ENCODE measurements at places on chromosomes 1 and 21. TPM values are rescaled to one million over a fixed set of nuclear protein-coding genes. Genes with fewer than 3 reads are reported as not detected.

DNA sequence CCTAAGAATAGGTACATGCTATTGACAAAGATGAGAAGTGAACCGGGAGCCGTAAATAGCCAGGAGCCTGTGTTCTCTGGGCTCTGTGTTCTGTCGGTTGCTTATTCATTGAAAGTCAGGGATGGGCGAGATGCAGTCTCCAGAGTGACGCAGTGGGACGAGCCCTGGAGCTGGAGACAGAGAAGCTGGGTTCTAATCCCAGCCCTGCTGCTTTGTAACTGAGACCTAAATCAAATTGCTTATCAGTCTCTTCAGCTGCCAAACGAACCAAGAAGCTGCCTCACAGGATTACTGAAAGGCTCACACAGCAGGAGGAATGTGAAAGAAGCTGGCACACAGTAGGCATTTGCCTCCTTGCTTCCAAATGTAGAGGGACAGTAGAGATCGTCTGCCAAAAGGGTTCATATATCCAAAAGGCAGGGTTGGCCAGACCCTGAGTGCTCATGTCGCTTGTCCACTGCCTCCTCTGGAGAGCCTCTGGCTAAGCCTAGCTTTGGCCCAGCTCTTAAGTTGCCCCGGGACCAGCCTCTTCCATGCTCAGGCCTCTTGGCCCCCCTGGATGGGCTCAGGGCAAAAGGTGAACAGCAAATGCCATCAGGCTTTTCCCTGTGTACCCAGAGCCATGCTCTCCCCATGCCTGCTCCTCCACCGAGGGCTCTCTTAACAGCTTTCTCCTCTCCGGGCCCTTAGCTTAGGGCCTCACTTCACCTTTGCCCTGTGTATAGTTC, 134.2 kb upstream of the IPO9 start:
- H3K4me3 ChIP-seq: no peak overlapping the region
- no peaks in the 10 kb centered on the region for H3K36me3 ChIP-seq
- H3K27me3 ChIP-seq: no peaks in the 10 kb centered on the region
- H3K4me1 ChIP-seq: peaks cover 32% of the 10 kb centered on the region
- no peak for DNase-seq

The CASP9 gene
- total RNA-seq: 12.1 TPM

GRCh38 chr21:35840197-35840799, 220.0 kb downstream of the SETD4 start:
- peak; percentile 72 for DNase-seq
- peaks cover 5% of the 10 kb centered on the region for H3K36me3 ChIP-seq
- H3K4me3 ChIP-seq: no peak overlapping the region
- H3K27me3 ChIP-seq: no peaks in the 10 kb centered on the region
- no peak overlapping the region for H3K27ac ChIP-seq
- no peaks in the 10 kb centered on the region for H3K4me1 ChIP-seq

- DNase-seq: no peak
- no peak overlapping the region for H3K4me3 ChIP-seq
- H3K4me1 ChIP-seq: no peaks in the 10 kb centered on the region
Observed at GRCh38 chr21:31267644-31268043, 76.4 kb downstream of the TIAM1 start.

GRCh38 chr1:231821281-231821680, 194.7 kb downstream of the DISC1 start:
- H3K27me3 ChIP-seq: no peaks in the 10 kb centered on the region
- H3K36me3 ChIP-seq: no peaks in the 10 kb centered on the region
- peaks cover 14% of the 10 kb centered on the region for H3K4me1 ChIP-seq
- DNase-seq: no peak

DNA sequence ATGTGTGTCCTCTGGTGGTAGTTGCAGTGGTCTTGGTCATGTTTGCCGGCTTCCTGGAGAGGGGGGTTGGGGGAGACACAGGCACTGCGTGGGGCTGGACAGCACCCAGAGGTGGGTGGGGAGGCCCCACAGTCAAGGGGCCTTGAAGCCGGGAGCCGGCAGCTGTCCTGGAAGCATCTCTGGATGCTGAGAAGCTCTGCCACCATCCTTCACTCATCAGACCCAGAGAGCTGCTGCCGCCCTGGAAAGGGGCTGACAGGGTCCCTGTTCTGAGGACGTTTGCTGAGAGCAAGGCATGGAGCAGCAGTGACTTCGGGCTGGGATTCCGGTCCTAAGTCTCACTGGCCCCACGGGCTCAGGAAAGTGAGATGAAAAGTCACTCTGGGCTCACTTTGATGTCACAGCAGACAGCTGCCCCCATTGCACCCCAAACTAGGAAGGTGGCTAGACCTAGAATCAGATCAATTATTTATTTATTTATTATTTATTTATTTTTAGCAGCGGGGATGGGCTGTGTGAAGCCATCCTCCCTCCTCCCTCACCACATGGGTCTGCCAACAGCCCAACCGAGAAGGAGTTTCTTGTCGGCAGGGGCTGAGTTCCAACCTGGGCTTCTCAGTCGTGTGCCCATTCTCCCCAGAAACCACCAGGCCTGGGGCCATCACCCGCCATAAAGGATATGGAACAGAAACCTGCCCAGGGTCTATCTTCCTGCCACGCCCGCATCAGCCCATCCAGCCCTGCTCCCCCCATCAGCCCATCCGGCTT, 547.4 kb downstream of the PTPRU start:
- H3K4me1 ChIP-seq: no peaks in the 10 kb centered on the region
- H3K27me3 ChIP-seq: peaks cover 47% of the 10 kb centered on the region
- DNase-seq: no peak
- no peak overlapping the region for H3K4me3 ChIP-seq

The SPRR2G gene
- total RNA-seq: not detected
